ENCODE measurements at places on chromosomes 1 and 21.

GRCh38 chr1:246661451-246661850 is 62.8 kb upstream of the SCCPDH start:
- no peak for DNase-seq

GRCh38 chr1:46478721-46479485 is 10.7 kb upstream of the DMBX1 start:
- no peak for DNase-seq

GRCh38 chr1:16048573-16049189 is 5.1 kb downstream of the CLCNKB start:
- peak; percentile 81 for DNase-seq

GRCh38 chr1:8465692-8466091 is 147.8 kb downstream of the SLC45A1 start:
- peak; percentile 70 for DNase-seq

DNA sequence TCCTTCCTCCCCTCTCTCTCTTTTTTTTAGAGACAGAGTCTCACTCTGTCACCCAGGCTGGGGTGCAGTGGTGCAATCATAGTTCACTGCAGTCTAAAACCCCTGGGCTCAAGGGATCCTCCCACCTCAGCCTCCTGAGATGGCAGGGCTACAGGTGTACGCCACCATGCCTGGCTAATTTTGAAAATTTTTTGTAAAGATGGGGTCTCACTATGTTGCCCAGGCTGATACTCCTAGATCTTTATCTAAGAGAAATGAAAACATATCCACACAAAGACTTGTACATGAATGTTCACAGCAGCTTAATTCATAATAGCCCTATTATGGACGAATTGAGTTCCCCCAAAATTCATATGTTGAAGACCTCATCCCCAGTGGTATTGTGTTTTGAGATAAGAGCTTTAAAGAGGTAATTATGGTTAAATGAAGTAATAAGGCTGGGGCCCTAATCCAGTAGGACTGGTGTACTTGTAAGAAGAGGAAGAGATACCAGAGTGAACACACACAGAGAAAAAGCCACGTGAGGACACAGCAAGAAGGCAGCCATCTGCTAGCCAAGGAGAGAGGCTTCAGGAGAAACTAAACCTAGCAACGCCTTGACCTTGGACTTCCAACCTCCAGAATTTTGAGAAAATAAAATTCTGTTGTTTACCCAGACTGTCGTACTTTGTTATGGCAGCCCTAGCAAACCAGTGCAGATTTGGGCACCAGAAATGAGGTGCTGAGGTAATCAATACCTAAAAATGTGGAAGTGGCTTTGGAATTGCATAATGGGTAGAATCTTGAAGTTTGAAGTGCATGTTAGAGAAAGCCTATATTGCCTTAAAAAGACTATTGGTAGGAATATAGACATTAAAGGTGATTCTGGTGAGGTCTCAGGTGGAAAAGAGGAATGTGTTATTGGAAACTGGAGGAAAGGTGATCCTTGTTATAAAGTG is 13.2 kb downstream of the IFNLR1 start:
- no peak for DNase-seq

Measured in retina (tissue), 1 donor.